ENCODE measurements at places on chromosomes 1 and 21.
A peak's percentile ranks its signal among the peaks of the same experiment; 100 is the strongest.

- DNase-seq: no peak
Measured at GRCh38 chr1:200226268-200226968, 183.4 kb downstream of the ZNF281 start.

GRCh38 chr1:98078596-98078995 is 157.8 kb upstream of the DPYD start:
- DNase-seq: no peak

GRCh38 chr1:82921759-82922158 is 1077.2 kb downstream of the TTLL7 start:
- DNase-seq: no peak

- no peak for DNase-seq
Measured at GRCh38 chr1:89975540-89976125, 19.3 kb upstream of the ZNF326 start.

DNA sequence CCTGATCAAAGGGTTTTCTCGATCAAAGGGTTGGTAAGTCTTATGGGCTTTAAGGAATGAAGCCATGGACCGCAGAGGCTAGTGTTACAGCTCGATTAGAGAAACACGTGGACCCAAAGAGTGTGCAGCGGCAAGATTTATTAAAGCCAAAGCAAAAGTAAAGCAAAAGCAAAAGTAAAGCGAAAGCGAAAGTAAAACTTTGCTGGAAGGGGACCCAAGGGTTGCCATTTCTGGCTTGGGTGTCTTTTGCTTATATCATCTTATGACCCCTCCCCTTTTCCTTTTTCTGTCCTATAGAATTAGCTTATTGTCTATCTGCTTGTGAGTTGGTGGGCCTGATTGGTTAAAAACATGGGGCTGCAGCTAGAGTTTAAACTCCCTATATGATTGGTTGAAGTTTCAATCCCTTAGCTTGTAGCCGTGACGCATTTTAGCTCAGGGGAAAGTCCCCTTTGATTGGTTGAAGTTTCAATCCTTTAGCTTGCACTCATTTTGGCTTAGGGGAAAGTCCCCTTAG is 957.0 kb downstream of the AMY1C start:
- DNase-seq: peak; percentile 4

DNA sequence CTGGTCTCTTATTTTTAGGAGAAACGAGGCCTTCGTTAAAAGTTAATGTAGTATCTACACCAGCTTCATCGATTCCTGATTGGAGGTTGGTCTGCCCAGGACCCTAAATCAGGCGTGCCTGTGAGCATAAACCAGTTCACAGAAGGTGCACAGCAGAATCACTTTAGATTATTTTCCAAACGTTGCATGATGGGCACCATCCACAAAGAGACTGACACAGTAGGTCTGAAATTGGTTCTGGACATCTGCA is 256 bp upstream of the TARBP1 start:
- no peak for DNase-seq

DNA sequence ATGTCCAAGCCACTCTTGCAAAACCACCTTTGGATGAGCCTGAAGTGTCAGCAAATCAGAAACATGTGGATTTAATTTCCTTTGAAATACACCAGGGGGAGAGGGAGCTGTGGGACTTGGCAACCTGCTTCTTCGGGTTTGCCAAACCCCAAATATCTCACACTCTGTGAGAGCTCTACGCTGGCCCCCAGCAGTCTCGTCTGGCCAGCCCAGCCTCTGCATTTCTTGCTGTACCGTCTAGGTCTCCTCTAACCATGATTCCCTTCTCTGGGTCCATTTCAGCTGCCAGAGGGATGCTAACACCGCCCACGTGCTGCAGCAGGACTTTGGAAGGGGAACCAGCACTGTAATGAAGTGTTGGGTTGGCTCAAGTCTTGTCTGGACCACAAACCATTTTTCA is 114.6 kb downstream of the MRPS6 start:
- DNase-seq: no peak

- DNase-seq: no peak
Measured at GRCh38 chr1:171754353-171754705, 12.5 kb upstream of the VAMP4 start.

All from NCI-H526 treated with DMSO at 0.1 percent for 48 hours (cell line).